AG04450 (cell line): ENCODE measurements at places on chromosomes 1 and 21.

DNA sequence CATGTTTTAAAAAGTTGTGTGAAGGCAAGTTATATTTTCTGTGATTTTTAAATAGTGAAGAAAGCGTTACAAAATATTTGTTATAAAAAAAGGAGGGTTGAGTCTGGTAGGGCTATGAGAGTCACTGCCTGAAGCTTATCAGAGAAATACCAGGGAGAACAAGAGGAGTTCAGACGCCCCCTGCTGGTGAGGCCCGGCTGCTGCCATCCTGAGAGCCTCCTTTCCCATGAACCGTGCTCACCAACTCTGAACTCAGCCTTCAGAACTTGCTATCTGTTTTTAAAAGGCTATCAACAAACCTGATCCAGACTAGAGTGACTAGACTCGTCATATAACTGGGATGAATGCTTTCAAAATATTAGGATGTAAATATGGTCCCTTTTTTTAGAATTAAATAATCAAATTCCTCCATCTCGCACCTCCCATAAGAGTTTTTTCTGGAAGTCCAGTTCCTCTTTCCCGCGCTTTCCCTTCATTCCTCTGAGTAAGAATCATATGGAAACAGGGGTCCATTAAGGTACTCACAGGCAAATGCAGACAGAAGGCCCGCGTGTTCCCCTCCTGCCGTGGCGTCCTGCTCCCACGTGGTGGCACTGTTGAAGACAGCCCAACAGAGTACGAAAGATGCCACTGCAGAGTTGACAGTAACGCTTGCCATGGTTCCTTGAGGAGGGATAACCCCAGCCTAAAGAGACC, 26.2 kb upstream of the SPATA6 start:
- peak; percentile 48 for DNase-seq

- DNase-seq, result no peak
These were observed 1.1 kb downstream of the AGTRAP start for GRCh38 chr1:11736746-11737639.

DNA sequence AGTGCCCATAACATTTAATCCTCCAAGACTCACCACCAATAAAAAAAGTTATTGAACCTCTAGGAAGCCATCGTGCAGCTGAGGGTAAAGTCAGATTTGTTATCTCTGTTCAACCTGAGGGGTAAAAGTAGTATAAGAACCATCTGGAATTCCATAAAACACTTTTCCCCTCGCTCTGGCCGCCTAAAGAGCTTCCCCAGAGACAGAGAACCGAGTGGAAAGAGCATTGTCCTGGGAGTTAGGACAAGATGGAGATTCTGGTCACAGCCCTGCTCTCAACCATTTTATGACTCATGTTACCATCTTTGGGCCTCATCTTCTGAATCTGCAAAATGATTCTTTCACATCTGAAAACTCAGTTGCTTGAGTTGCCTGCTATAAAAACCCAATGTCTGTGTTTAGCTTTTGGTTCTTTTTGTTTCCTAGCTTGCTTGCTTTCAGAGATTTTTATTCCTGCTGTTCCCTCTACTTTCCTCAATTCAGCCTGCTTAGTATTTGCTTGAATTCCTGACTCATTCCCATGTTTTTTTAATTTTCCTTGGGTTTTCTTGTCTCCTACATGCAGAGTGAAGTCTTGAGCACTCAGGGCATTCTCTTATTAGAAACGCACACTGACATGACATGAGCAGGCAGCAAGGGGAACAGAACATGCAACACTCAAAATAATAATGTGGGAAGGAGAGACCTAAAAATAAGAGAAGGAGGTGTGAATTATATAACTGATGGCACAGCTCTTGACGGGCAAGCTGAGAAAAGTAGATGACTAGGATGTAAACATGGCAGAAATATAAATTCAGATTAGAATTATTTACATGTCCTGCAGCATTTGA, 1.7 kb downstream of the EPHX4 start:
- no peak for DNase-seq

GRCh38 chr1:228457017-228457395, 30.2 kb upstream of the RNF187 start:
- DNase-seq, result no peak

DNA sequence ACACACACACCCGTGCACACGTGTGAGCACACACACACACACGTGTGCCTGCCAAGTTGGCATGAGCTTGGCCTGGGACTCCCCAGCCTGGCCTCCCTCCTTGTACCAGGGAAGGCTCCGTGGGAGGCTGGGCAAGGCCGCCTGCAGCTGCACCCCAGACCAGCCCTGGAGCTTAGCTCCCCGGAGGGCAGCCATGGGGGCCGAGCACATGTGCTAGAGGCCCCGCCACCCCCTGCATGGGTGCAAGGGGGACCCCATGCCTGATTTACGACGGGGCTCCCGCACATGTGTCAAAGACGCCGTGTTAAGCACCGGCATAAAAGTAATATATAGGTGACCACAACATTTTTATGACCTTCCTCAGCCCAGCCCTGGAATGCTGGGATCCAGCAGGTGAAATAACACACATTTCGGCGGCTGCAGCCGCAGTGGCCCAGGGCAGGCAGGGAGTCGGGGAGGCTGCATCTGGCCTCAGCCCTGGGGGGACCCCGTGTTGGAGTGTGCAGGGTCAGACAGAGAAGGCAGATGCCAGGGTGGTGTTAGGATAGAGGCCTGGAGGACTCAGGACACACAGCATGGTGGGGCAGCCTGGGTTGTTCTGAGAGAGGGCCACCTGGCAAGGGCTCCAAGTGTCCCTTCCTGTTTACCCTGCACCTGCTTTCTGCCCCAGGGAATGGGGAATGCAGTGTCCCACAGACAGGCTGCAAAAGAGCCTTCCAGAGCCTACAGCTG, 56.3 kb downstream of the WNT9A start:
- no peak for DNase-seq

GRCh38 chr1:222623458-222623857, 5.6 kb downstream of the MIA3 start:
- no peak for DNase-seq

- DNase-seq, result no peak
These were observed 344.4 kb downstream of the KCTD3 start for GRCh38 chr1:215911406-215911968.

- no peak for DNase-seq
These were observed 57.3 kb upstream of the EFHD2 start for GRCh38 chr1:15352128-15352957.

- no peak for DNase-seq
These were observed 23.4 kb downstream of the MAPKAPK2 start for GRCh38 chr1:206708058-206708457.

DNA sequence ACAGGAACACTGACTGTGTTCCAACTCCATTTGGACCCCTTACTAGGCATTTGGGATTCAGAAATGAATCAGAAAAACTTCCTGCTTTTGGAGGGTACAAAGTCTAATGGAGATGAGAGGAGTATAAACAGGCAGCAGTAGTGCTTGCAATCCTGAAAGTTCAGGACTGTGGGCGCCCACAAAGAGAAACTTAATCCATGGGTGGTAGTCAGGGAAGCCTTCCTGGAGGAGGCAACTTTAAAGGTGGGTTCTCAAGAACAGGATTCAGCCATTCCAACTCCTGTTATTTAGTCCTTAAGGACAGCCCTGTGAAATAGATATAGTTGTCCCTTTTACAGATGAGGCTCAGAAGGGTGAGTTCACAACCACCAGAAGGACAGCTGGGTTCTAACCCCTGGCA, 2.0 kb upstream of the LDLRAP1 start:
- DNase-seq, result no peak

DNA sequence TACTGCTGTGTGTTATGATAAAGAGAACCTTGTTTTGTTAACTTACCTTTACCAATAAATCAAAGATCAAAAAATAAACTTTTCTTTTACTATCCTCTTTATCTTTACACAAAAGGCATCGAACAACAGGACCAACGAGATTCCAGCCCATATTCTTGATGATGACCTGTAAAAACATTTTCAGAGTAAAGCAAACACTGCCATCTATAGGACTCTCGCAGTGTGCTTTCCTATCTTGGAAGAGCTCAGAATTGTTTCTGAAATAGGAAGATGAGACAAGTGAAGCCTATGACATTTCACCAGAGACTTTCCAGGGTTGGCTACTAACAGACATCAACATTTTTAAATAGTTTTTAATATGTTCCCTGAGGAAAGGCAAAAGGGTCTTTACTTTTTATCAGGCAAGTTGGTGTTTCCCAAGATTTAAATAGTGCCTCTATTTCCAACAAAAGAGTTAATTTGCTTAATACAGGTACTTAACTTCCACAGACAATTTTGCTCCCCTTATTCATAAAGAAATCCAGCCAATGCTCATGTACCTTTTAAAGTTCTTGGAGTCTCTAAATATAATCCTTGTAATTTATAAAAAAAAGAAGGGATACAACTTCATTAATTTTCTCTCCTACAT, 7.3 kb downstream of the GLMN start:
- DNase-seq, result peak; percentile 44

GRCh38 chr1:175009532-175009931, 9.8 kb downstream of the CACYBP start:
- no peak for DNase-seq

- no peak for DNase-seq
These were observed 47.2 kb downstream of the MORN1 start for GRCh38 chr1:2344121-2344681.

- peak; percentile 79 for DNase-seq
These were observed 29.3 kb downstream of the AK2 start for GRCh38 chr1:33007190-33008050.

DNA sequence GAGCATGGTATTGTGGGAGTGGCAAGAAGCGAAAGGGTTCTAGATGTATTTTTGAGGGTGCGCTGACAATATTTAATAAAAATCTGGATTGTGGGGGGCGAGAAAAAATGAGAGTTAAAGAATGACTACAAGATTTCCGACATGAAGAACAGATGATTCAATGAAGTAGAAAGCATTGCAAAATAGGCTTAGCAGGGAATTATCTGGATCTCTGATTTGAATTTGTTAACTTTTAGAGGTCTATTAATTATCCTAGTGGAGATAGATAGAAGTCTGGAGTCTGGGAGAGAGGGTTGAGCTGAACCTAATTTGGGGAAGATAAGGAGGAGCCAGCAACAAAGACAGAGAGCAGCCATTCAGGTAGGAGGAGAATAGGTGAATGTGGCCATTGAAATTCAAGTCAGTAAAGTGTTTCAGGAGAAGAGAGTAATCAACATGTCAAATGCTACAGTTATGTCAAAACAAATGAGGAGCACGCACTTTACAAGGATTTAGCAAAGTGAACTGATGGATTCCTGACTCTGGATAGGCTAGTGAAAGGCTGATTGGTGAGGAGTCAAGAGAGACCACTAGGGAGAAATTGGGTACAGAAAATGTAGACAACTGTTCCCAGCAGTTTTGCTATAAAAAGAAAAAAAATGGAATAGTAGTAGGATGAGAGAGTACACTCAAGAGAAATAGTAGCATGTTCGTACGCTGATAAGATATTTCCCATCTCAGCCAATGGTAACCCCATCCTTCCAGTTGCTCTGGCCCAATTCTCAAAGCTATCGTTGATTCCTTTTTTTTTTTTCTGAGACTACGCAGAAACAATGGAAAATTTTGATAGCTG, 393.2 kb upstream of the CXADR start:
- DNase-seq, result no peak

- no peak for DNase-seq
These were observed 23.1 kb downstream of the IL10RB start for GRCh38 chr21:33289199-33289819.

DNA sequence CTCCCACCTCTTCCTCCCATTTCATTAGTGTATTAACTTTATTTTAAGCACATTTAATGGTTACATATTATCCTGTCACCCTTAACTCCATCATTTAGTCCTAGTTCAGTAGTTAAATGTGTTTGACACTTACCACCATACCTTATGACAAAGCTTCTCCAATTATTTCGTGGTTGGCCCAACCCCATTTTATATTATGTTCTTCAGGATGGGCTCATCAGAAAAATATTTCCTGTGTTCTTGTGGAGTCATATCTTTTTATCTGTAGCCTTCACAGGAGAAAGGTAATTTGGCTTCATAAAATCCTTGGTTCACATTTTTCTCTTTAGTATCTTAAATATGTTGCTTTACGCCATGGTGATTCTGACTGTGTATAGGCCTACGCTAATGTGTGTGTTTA, 142.3 kb upstream of the COL6A1 start:
- DNase-seq, result no peak

GRCh38 chr1:178025613-178026356, 55.9 kb upstream of the SEC16B start:
- DNase-seq, result no peak

GRCh38 chr1:185046668-185047067, 1.3 kb downstream of the RNF2 start:
- no peak for DNase-seq

- no peak for DNase-seq
These were observed 420.3 kb downstream of the NPHP4 start for GRCh38 chr1:5571861-5572401.

- no peak for DNase-seq
These were observed 3.2 kb downstream of the GREM2 start for GRCh38 chr1:240608707-240609106.

- DNase-seq, result no peak
These were observed 130.0 kb upstream of the BACE2 start for GRCh38 chr21:41037936-41038335.

GRCh38 chr1:71269179-71269578, 188.3 kb upstream of the ZRANB2 start:
- DNase-seq, result no peak

GRCh38 chr1:31587720-31588423, 11.6 kb downstream of the TINAGL1 start:
- no peak for DNase-seq

DNA sequence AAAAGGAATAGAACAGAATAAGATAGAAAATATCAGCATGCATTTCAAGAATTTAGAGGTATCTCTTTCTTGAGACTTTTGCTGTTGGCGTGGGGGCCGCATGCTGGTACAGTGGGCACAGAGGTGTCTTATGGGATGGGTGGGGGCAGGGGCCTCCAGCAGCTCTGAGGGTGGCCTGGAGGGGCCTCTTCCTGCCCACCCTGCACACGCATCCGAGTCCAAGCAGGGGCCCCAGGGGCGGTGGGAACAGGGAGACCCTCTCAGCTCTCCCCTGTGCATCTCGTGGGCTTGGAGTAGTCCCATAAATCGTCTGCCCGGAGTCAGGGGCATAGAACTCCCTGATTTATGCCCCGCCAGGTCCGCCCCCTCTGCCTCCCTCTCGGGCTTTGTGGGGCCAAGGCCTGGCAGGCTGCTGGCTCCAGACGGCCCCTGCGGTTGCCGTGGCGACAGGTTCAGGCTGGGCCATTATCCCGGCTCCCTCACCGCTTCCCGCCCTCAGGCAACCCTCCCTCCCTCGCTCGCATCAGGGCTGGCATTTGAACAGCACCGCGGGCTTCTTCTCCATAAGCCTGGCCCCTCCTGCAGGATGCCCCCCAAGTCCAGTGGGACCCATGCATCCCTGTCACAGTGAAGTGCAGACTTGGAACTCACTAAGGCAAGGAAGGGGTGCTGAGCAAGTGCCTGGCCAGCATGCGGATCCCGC, 133.2 kb upstream of the ZBTB40 start:
- DNase-seq, result no peak

GRCh38 chr21:35027563-35028450, 21.3 kb downstream of the RUNX1 start:
- no peak for DNase-seq
